ENCODE measurements at places on chromosomes 13 and 19.

DNA sequence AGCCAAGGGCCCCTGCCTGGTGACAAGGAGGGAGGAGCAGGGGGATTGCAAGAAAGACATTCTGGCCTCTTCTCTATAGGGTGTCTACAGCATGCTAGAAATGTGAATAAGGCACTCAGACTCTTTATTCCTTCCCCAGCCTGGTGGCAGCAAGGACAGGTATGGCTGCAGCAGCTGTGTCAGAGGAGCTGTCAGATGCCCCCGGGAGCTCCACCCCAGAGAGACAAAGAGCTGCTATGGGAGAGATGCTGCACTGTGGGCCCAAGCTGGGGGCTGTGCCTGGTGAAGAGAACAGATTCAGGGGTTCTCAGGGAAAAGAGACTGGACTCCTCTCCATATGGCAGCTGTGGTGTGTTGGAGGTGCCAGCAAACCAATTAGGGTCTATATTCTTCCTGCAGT is 1063.3 kb downstream of the OLFM4 start:
- DNase-seq, result no peak

DNA sequence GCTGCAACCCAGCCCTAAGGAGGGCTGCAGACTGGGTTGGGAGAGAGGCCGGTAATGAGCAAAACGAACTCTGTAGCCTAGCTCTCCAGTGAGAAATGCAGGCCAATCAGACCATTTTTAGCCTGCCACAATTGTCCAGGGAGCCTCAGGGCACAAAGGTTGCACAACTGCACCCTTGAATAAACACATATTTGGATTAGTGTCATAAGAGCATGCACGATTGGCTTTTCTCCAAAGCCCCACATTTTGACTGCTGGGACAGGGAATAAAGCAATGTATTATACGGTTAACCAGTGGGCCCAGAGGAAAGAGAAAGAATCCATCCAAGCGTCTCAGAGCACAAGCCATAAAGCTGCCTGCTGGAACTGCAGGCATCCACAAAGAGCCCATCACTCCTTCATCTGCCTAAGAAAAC is 729.4 kb upstream of the SGCG start:
- no peak for DNase-seq

GRCh38 chr13:26743971-26744370 is 16.6 kb downstream of the GPR12 start:
- DNase-seq, result no peak

DNA sequence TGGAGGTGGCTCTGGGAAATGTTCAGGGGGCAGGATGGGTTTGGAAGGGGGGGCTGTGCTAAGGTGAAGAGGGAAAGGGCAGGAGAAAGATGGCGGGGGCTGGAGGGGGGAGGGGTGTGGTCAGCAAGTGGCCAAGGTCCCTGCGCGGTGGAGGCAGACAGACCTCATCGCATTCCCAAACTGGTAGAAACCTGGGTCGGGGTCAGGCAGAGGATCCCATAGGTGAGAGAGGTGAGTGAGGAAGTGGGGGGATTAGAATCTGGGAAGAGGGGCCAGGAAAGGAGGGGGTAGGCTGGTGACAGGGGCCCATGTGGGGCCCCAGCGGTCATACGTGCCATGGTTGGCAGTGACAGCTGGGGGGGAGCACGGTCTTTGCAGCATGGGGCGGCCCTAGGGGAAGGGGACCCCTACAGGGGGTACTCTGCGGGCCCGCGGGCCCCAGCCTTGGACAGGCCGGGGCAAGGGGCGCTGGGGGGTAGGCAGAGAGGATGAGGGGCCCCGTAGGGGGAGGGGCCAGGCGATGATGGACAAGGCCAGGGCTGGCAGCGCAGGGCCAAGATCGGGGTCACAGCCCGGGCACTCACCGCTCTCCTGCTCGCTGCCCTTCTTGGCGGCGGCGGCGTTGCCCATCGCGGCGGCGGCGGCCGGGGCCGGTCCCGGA is 514 bp downstream of the PRKACA start:
- DNase-seq, result no peak

DNA sequence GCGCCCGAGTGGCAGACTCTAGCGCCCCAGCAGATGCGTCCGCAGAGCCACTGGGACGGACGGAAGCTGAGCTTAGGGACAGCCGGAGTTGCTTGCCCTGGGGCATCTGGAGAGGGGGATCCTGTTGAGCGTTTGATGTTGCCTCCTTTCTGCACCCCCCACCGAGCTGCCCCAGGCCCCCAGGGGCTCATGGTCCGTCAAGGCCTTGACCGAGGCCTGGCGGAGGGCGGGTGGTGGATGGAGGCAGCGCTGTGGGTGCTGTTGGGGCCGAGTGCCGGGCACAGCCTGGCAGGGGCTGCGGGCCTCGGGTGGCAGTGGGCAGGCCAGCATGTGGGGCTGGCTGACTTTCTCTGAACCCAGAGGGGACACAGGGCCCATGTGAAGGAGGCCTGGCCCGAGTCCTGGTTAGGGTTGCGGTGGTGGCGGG is 2.7 kb downstream of the CSNK1G2 start:
- DNase-seq, result no peak

DNA sequence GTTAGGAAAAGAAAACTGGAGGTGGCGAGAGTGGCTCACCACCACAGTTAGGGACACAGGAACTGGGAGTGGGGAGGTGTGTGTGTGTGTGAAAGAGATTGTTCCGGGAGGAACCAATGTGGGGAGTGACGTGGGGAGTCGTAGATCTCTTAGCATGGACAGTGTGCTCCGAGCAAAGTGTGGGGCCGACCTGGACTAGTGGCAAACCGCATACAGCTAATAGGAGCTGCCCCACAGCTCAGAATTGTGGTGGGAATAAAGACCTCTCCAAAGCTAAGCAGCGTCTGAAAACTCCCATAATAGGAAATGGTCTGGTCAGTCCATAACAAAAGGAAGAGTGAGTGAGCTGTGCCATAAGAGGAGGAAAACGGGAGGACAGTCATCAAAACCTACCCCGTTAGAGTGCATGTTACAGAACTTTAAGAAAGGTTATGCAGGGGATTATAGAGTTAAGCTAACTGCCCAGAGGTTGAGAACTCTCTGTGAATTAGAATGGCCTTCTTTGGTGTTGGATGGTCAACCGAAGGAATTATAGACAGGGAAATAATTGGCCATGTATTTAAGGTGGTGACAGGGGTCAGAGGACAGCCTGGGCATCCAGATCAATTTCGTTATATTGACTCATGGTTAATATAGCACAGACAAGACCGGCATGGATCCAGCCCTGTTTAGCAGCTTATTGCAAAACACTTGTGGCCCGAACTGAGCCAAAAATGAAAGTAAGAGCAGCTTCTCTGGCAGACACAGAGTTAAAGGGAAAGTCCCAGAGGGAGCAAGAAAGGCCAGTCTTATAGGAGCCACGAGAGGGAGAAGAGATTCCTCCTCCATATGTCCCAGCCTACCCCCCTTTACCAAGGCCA is 8.9 kb upstream of the SLC15A1 start:
- no peak for DNase-seq

GRCh38 chr13:20332361-20333096 is 100.4 kb upstream of the GJB6 start:
- no peak for DNase-seq

- DNase-seq, result no peak
These were observed 650 bp downstream of the DDA1 start for GRCh38 chr19:17309965-17310461.

DNA sequence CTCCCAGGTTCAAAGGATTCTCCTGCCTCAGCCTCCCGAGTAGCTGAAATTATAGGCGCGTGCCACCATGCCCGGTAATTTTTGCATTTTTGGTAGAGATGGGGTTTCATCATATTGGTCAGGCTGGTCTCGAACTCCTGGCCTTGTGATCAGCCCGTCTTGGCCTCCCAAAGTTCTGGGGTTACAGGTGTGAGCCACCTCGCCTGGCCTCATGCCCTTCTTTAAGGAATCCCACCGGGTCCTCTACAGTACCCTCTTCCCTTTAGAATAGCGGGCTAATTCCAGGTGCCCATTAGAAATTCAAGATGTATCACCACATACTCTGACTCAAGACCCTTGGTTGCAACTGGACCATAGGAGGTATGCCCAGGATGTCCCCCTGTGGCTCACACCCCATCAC is 74.2 kb upstream of the ZNF536 start:
- DNase-seq, result no peak

DNA sequence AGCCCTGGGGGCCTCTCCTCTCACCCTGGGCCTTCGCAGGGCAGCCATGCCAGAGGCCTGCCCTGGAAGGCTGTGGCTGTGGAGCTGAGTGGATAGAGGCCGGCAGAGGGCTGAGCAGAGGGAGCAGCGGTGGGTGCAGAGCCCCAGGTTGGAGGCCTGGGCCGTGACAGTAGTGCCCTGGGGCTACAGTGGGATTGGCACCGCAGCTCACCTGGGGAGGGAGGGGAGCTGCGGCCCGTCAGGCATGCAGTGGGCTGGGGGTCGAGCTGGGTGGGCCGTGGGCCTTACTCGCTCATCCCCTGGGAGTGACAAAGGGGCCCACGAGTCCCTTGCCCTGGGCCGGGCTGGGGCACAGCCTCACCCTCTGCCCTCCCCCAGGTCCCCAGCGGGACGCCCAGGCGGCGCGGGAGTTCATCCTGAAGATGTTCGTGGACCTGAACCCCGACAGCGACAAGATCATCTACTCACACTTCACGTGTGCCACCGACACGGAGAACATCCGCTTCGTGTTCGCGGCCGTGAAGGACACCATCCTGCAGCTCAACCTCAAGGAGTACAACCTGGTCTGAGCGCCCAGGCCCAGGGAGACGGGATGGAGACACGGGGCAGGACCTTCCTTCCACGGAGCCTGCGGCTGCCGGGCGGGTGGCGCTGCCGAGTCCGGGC is 15.1 kb upstream of the GNA15 start:
- no peak for DNase-seq

- DNase-seq, result no peak
These were observed 21.7 kb downstream of the LILRB4 start for GRCh38 chr19:54684527-54684926.

DNA sequence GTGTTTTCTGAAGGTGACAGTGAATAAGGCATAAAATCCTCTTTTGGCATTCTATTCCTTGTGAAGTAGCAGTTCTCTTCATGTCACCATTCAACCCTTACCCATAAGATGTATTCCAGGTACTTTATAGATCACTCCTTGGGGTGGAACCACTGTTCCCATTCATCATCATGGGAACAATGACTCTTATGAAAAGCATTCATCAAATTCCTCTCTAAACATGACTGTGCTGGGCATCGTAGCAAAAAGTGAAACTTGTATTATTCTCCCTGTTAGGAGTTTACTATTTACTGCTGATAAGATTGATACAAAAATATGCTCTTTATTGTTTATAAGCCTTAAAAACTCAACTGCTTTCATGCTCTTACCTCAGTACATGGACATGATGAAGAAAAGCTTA is 793.4 kb downstream of the LIG4 start:
- no peak for DNase-seq

- no peak for DNase-seq
These were observed 8.3 kb downstream of the PIAS4 start for GRCh38 chr19:4015705-4016402.

- DNase-seq, result no peak
These were observed 34.7 kb upstream of the ESD start for GRCh38 chr13:46831588-46832194.

DNA sequence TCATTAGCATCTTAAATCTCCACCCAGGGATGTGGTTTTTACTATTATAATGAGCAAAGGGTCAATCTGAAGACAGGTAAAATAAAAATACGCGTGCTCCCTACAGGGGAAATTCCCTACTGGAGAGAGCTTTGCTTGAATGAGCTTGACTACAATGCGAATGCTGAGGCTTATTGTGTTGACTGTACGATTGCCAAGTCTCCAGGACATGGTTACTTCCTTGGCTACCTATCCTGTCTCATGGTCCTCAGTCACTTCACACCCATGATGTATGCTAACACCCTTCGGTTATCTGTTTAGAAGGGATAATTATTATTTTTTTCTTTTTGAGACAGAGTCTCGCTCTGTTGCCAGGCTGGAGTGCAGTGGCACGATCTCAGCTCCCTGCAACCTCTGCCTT is 61.7 kb downstream of the ZNF627 start:
- no peak for DNase-seq

GRCh38 chr13:112071102-112071722 is 4.3 kb downstream of the SOX1 start:
- DNase-seq, result no peak

DNA sequence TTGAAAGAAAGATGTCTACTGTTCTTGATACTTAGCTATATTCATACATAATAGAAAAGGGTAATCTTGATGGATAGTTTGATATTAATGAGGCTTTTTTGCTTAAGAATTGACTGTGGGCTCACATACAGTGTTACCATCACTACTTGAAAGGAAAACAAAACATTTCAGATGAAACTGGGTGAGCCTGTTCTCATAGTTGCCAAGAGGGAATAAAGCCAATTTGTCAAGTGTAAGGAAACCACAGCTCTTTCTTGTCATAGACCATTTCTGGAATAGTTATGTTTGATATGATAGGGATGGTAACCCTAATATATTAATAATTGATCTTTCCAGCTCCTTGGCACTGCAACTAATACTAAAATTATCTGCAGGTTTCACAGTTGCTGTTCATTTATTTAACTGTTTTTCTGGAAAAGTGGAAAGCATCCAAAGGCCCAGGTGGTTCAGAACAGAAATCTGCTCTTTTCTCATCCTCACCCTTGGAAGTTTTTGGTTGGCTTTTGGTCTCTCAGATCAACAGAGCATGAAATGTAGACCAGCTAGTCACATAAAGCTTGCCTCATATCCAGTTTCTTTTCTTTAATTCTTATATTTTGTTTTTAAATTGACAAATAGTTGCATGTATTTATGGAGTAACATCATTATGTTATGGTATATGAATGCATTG is 43.2 kb downstream of the ARHGEF7 start:
- no peak for DNase-seq

- DNase-seq, result no peak
These were observed 64.2 kb downstream of the ARHGAP35 start for GRCh38 chr19:46924874-46925547.

All from AG04449 (cell line).